Vagina (tissue), 2 donors: ENCODE measurements at places on chromosomes 4 and X.

DNA sequence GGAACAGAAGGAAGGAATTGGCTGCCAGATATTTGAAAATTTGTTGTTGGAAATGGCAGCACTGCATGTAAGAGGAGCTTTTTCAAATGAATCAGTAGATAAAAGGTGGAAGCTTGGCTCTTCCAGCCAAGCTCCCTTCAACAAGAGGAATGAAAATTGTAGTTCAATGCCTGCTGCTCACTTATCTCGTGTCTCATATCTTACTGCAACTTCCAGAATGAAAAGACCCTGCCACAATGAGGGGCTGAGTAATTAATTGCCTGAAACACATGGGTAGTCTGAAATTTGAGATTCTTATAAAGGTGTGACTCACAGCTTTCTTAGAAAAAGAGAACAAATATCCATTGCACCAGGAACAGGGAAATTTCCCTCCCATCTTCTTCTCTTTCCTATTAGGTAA is 53.0 kb downstream of the HAND2 start:
- no peak for DNase-seq

DNA sequence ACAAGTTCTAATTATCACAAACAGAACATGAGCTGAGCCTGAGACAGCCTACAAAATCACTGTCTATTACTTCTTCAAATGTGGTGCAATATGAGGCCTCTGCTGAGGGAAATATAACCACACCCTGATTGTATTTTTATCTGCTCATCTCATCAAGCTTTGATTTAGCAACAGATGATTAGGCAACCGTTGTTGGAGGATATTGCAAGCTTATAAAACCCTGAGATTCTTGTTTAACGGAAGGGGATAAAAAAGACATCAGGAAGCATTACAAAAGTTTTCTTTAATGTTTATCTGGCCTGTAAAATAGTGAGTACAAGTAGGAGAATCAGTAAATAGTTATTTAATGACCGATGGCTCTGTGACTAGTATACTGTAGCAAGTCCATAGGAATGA is 108.5 kb downstream of the ZNF330 start:
- DNase-seq = no peak

GRCh38 chr4:102878901-102879300 is 10.1 kb downstream of the CISD2 start:
- DNase-seq = no peak

DNA sequence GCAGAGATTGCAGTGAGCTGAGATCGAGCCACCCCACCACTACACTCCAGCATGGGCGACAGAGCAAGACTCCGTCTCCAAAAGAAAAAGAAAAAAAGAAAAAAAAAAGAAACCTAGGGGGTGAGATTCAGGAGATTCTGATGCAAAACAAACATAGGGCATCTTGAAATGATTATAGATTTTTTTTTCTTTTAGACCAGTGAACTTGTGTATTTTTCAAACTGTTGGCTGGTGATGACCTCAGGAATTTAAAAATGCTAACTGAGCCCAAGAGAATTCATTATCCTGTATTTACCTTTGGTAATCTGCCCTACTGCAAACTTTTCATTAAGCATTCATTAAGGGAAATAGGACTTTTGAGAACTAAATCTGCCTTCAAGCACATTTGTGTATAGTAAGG is 20.6 kb downstream of the ATP10D start:
- DNase-seq = no peak

- DNase-seq = no peak
These were observed at the start of gene DCAF8L1 for GRCh38 chrX:27981349-27981748. DCAF8L1 (minus strand) TSS chrX:27981449; CDS start chrX:27981334, 115 bp downstream.

GRCh38 chrX:77628294-77629025 is 157.6 kb downstream of the ATRX start:
- no peak for DNase-seq

GRCh38 chrX:102138064-102138463 is 4.2 kb downstream of the TCEAL6 start:
- no peak for DNase-seq

GRCh38 chr4:169756971-169757574 is 671 bp downstream of the HPF1 start:
- no peak for DNase-seq
